ENCODE measurements at places on chromosomes 2 and 18.

DNA sequence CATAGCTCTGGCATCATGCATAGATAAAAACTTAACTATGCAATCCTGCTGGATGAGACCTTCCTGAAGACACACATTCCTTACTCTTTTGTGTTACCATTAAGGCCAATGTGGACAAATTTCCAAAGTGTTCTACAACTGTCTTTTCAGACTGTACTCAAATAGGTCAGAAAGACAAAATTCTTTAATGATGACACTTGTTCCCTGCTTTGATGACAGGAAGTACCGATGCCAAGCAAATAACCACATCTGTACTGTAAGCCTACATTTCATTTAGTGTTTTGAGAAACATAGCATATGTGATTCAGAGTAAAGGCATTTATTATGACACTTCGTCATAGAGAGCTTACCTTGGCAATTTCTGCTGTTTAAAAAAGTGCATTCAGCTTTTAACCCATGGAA lies 55.0 kb downstream of the PMAIP1 start:
- no peak for DNase-seq

- no peak for DNase-seq
These were observed 21.4 kb upstream of the MTA3 start for GRCh38 chr2:42547014-42547413.

DNA sequence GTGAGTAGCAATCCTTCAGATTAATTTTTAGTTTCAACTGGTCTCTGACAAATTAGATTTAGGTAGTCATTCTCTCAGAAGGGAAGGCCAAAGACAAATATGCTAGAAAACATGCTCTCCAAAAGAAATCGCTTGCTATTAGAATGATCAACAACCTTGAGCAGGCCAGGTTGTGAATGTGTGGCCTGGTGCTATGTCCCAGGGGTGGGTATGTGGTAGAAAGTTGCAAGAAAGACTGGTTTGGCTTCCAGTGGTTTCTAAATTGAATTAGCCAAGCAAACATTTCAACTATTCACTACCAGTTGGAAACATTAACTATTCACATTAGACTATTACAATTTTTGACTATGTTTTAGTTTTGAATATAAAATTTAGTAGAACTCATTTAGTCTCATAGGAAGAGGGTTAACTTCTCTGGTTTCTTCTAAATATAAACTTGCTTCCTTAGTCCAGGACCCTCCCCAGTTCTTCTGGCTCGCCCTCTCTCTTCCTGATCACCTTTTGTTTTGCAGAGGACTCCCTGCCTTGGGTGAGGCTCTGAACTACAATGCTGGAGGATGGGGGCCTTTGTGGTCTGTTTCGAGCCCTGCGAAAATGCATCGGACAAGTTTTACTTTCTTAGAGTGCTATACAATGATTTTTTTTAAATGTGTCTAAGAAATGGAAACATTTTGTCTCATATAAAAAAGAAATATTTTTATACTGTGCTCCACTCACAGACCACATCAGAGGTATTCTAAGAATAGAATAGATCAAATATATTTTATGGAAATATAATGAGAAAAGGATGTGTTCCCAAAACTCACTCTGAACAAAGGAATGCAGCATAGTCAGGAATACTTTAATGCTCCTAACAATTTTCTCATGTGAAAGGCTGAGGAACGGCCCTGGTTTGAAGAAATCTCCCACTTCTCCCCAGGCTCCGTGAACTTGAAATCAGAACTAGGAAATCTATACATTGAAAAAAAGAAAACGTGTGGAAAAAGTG lies 375.0 kb upstream of the ZEB2 start:
- DNase-seq, result no peak

DNA sequence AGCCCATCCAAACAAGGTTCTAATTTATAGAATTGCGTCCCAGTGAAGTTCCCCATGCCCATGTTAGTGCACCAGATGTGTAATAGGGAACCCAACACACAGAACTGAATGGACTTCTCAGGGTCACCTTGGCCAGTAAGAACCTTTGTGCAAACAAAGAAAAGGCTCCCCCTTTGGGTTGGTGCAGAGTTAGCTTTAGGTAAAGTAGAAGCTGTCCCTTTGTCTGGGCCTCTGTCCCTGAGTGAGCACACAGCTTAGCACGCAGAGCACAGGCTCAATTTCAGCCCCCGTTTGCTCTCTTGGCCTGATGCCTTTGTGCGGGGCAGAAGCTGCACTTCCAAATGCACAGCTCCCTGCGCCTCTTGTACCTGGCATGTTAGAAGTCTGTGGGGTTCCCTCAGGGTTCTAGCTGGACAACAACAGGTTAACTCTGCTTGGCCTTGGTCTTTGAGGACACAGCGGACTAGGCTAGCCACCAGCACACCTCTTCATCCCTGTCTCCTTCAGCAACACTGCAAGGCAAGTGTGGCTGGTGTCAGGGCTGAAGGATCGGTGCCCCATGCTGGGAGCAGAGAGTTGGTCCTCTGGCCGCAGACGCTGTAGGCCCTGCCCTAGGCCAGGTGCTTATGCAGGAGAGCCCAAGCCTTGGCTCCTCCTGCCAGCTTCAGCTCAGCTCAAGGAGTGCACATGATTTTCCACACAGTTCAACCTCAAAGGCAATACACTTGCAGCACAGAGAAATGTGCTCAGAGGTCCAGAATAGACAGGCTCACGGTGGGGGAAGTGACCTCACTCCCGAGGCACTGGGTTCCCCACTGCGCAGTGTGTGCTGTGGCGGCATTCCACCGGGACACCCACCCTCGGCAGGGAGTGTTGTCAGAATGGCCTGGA lies 73.3 kb upstream of the FOSL2 start:
- DNase-seq, result no peak

DNA sequence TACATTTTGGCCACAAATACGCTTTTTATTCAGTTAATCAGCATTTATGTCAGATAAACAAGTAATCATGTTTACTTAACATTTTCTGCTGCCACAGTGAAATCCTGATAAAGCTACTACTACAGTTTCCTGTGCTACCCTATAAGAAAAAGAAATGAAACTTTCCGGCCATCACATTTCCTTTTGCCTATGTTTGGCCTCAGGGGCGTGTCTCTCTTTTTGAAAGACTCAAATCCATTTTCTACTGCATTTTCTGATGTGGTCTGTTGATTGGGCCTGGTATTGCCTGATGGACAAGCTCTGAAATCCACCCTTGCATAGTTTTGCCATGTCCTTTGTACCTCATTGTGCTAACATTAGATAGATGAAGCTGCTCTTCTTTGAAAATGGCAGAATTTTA lies 152.6 kb downstream of the AGPS start:
- DNase-seq, result no peak

- no peak for DNase-seq
These were observed 33.9 kb downstream of the ZAP70 start for GRCh38 chr2:97747285-97747684.

DNA sequence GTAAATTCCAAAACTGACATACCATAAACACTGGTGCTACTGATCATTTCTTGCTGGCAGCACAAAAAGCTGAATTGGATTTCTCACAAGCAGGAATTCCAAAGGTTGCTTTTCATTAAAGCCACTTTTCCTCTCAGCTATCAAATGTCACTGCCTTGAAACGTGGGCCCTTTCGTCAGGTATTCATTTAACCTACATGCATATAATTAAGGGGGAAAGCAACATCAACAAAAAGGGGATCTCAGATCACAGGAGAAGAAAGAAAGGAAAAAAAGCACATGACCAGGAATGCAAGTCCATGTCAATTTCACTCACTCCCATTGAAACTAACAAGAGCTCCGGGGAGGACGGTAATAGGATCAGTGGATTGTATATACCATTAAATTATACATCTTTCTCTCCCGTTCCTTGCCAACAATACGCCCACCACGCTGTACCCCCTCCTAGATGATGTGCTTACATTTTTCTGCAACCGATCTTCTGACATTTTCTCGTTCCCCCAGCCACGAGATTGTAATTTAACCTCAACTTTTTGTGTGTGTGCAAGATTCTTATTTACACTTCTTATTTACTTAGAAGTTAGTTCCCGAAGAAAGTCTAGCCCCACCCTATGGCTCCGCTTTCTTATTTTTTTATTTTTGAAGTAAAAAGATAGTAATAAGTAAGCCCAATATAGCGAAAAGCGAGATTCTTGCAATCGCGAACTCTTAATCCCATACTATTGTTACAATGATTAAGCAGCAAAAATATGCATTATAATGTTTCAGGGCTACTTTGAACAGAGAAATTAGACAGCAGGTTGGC lies 725 bp downstream of the FIGN start:
- peak; percentile 47 for DNase-seq

- no peak for DNase-seq
These were observed 1.7 kb upstream of the CNDP1 start for GRCh38 chr18:74532511-74533025.

- DNase-seq, result no peak
These were observed 141.3 kb downstream of the GBX2 start for GRCh38 chr2:236026841-236027240.

DNA sequence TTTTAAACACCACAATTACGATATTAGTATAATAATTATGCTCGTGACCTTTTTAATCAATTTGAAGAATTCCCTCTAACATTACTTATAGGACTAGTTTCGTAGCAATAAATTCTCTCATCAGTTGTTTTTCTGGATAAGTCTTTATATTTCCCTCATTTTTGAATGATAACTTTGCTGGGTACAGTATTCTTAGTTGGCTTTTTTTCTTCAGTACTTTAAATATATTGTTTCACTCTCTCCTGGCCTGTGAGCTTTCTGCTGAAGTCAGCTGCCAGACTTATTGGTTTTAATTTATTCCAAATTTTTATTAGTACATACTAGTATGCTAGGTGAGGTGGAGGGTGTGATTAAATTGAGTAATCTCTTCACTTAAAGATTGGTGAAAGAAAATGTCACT lies 123.8 kb upstream of the CNTNAP5 start:
- no peak for DNase-seq

DNA sequence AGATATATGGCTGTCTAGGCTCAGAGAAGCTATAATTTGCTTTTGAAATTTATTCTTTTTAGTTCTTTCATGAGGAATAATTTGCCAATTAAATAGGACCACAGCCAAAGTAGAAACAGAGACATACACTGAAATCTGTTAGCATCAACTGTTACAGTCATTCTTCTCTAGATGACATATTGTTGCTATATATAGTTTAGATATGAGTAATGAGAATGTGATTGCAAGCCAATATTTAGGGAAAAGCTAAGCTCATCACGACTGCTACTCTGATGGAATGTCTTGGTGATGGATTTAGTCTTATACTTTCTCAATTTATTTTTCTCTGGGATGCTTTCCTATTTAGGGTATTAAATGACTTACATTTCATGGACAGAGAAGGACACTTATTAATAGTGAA lies 259.1 kb downstream of the LNPK start:
- DNase-seq, result no peak
